ENCODE measurements at places on chromosomes 6 and 20. TPM values are rescaled to one million over a fixed set of nuclear protein-coding genes. Genes with fewer than 3 reads are reported as not detected.

GRCh38 chr6:130778946-130779657 lies 48.1 kb upstream of the SMLR1 start:
- DNase-seq = peak; percentile 28
- peaks cover 45% of the 10 kb centered on the region for H3K4me1 ChIP-seq
- H3K27ac ChIP-seq = no peak overlapping the region
- peaks cover 4% of the 10 kb centered on the region for H3K36me3 ChIP-seq
- no peaks in the 10 kb centered on the region for H3K27me3 ChIP-seq

ELOVL4 gene
- total RNA-seq = 1.4 TPM

- H3K4me3 ChIP-seq = no peak overlapping the region
- H3K27ac ChIP-seq = no peak overlapping the region
- peaks cover 4% of the 10 kb centered on the region for H3K4me1 ChIP-seq
- H3K36me3 ChIP-seq = no peaks in the 10 kb centered on the region
These were observed 48.7 kb upstream of the DACT2 start for GRCh38 chr6:168368066-168368820.

DNA sequence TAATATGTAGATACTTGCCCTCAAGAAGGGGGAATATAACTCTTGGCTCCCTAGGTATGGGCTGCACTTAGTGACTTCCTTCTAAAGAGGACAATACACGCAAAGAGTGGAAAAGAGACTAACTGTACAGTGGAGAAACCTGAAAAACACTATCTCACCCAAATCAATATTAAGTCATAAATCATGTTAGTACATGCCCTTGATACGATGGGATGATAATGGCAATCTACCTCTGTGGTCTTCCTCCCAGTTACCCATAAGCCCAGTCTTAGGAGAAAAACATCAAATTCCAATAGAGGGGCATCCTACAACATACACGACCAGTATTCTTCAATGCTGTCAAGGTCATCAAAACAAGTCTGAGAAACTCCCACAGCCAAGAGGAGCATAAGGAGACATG lies 1.3 kb downstream of the TRIM26 start:
- peaks cover 27% of the 10 kb centered on the region for H3K36me3 ChIP-seq
- peak overlapping the region; percentile 99 for H3K27ac ChIP-seq
- no peak for DNase-seq
- H3K4me1 ChIP-seq = peaks cover 56% of the 10 kb centered on the region
- H3K4me3 ChIP-seq = peak overlapping the region; percentile 90

DNA sequence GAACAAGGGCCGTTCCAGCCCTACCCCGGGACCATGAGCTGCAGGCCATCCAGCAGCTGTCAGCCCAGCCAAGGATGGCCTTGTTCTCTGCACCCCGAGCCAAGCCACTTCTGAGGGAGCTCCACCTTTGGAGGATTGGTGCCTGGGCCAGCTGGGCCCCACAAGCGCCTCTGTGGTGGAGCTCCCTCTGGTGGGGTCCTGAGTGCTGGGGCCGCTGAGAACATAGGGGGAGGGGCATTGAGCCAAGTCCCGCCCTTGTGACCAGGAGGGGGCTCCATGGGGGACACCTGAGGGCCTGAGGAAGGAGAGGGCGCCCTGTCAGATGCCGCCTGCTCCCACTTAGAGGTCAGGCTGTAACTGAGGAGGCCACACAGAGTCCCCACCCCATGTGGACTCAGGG lies 43.2 kb downstream of the YTHDF1 start:
- no peak overlapping the region for H3K27ac ChIP-seq
- no peak overlapping the region for H3K4me3 ChIP-seq
- no peaks in the 10 kb centered on the region for H3K36me3 ChIP-seq
- DNase-seq = peak; percentile 58

DNA sequence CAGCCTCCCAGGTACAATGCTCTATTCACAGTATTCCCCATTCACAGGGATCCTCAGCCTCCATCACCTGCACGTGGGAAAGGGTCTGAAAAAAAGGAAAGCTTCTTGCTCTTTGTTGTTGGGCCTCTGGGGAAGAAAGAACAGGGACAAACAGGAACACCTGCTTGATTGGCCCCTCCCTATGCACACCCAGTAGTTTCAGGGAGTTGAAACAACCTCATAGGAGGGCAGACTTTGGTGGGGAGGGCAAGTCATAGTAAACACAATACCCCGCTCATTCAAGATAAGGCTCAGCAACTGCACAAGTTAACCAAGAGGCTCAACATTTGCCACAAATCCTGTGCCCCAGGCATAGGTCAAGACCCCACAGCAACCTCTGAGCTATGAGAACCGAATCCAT lies 1.7 kb downstream of the GHRH start:
- peaks cover 7% of the 10 kb centered on the region for H3K27me3 ChIP-seq
- H3K27ac ChIP-seq = no peak overlapping the region
- H3K4me3 ChIP-seq = no peak overlapping the region
- H3K4me1 ChIP-seq = no peaks in the 10 kb centered on the region
- H3K36me3 ChIP-seq = no peaks in the 10 kb centered on the region

- H3K4me3 ChIP-seq = no peak overlapping the region
- H3K27me3 ChIP-seq = peaks cover 5% of the 10 kb centered on the region
These were observed 65.5 kb upstream of the AFDN start for GRCh38 chr6:167760979-167761793.
